GM10248 (cell line): ENCODE measurements at places on chromosomes 4 and X.
A peak's percentile ranks its signal among the peaks of the same experiment; 100 is the strongest.

- no peak for DNase-seq
Measured at GRCh38 chr4:118759481-118759880, 74.3 kb downstream of the METTL14 start.

GRCh38 chr4:74005528-74005927 lies 7.1 kb upstream of the CXCL5 start:
- no peak for DNase-seq

GRCh38 chrX:77548751-77549150 lies 101.6 kb downstream of the FGF16 start:
- DNase-seq = no peak

DNA sequence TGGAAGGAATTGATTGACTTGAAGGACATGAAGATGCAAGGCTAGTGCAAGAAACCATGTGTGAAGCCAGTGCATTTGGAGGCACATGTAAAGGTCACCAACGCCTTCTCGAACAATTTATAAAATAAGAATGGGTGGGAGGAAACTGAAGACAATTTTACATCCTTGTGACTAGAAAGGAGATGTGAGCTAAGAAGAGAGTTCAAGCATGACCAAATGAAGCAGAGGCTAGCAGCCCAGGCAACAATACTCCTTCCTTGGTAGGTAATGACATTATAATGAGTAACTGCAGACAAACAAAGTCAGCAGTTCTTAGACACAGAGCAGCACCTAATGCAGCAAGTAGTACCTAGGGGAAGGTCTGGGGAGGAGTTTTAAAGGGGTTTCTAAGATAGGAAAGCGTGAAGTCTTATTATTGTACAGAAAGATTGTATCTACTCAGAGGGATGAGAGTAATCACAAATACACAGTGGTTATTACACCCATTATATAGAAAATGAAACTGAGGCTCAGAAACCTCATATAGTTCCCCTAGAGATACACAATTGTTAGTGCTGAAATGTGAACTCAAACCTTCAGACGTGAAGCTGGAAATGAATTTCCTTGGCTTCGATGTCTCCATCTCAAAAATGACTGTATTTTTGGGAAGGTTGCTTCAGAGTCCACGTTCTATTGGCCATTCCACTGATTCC lies 56.1 kb downstream of the ATXN3L start:
- peak; percentile 27 for DNase-seq

DNA sequence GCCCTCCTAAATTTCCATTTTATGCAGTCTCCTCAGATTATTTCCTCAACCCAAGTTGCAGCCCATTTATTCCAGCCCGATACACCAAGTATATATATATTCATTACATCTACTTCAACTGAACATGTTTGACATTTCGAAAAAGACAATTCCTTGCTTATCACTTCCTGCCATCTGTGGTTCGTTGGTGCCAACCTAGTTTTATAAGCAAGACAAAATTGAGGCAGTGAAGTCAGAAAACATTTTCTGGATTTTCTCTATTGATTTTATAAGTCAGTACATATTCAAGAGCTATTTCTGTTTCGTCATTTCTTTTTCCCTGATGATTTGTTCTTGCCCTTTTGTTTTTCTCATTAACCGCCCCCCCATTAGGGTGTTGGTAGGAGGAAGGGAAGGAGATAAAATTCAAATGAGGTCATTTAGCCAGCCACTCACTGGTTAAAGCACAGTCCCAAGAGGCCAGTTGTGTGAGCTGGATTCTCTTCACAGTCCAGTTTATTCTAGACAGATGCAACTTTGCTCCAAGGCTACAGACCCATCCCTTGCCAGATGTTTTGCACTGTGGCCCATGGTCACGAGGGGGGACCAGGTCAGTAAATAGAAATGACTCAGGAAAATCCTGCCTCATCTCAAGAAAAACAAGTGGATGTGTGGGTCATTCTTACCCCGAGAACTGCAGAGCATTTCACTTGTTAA lies 20.3 kb upstream of the VEGFD start:
- DNase-seq = no peak

GRCh38 chr4:106183551-106183950 lies 132.5 kb downstream of the TBCK start:
- DNase-seq = no peak

DNA sequence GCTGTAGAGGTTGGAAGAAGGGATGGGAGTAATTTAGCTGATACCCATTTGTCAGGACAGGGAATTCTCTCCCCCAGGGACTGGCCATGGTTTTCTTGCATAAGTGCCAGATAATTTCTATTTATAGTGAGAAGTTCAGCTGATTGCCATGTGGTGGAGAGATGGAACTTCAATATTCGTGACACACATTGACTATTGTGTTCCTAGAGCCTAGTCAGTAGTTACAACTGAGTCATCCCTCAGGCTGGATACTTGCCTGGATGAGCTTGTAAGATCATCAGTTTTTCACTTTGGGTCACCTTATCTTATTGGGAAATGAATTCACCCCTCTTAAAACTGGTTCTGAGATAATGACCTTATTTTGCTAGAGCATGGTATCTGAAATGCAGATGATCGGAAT lies 32.2 kb downstream of the CFAP299 start:
- DNase-seq = no peak

- DNase-seq = no peak
Measured at GRCh38 chr4:56803471-56803870, 18.0 kb downstream of the SPINK2 start.

- DNase-seq = no peak
Measured at GRCh38 chr4:14176613-14177012, 549.1 kb upstream of the BOD1L1 start.
